ENCODE measurements at places on chromosomes 12 and 14. TPM values are rescaled to one million over a fixed set of nuclear protein-coding genes. Genes with fewer than 3 reads are reported as not detected.

KRT73 gene
- total RNA-seq: not detected

TRHDE gene
- total RNA-seq: not detected

FLRT2 gene
- 531 TPM for total RNA-seq

AHNAK2 gene
- total RNA-seq: 35.3 TPM

REP15 gene
- total RNA-seq: 0.97 TPM

GALNT16 gene
- not detected for total RNA-seq

CIROP gene
- total RNA-seq: not detected

Measured in bladder microvascular endothelial cell (primary cell).